ENCODE measurements at places on chromosomes 3 and 15.

GRCh38 chr15:68379058-68379758 lies 52.8 kb downstream of the ITGA11 start:
- no peak for DNase-seq

- DNase-seq = no peak
Measured at GRCh38 chr15:82799183-82799841, 6.6 kb downstream of the FSD2 start.

GRCh38 chr15:26234976-26235767 lies 372.0 kb upstream of the ATP10A start:
- DNase-seq = no peak

DNA sequence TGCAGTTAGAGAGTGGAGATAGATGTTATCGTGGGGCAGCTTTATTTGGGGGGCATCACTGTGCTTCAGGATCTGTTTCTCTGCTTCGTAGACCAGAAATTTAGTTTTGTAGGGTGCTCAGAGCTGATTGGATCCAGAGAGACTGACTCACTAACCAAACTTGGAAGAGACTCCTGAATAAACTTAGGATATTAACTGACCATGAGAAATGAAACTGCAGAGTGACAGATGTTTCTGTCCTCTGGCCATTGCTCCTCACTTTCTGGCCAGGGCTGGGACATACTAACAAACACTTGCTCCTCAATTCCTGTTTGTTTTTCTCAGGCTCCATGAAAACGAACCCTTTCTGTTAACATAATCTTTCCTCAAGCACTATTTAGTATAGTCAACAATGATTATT lies 4.3 kb downstream of the ZNF592 start:
- no peak for DNase-seq

DNA sequence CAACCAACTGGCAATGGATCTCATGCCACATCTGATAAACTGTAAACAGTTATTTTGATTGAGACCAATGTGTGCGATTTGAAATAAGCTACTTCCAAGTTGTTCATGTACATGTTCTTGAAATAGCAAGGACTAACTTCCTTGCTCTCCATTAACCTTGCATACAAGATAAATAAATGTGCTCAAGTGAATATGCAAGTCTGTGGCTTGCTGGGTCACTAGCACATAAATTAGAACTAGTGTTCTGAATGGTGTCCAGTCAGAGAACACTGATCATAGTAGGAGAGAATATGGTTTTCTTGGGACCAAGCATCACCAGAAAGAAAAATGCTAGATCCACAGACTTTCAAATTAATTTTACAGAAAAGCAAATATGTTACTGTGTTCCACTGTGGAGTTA lies 640.0 kb upstream of the CCDC54 start:
- no peak for DNase-seq

GRCh38 chr15:22915866-22916515 lies 64.2 kb downstream of the CYFIP1 start:
- DNase-seq = no peak

DNA sequence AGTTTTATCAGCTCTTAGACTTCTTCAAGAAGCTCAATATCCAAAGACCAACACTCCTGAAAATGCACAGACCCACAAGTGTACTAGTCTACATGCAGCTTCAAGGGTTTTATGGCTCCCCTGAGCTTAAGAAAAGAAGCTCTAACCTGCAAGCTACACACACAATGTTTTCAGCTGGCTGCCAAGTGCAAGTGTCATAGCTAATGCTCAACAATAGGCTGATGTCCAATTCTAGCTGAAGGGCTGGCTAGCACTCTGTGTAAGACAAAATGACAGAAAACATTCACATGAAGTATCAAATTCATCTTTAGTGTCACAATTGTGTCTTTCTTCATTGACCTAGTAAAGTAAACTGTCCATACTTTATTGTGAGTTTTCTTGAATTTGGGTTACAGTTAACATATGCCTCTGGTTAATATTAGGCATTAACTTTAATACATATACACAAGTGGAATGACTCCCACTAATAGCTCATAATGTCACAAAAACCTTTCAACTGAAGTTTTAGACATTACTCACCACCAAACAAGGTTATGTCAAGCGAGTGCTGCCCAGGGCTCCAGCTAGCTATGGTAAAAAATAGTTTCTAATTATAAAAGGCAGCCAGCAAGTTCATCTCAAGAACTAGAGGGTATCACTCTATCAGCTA lies 15.1 kb downstream of the ABI3BP start:
- DNase-seq = no peak

DNA sequence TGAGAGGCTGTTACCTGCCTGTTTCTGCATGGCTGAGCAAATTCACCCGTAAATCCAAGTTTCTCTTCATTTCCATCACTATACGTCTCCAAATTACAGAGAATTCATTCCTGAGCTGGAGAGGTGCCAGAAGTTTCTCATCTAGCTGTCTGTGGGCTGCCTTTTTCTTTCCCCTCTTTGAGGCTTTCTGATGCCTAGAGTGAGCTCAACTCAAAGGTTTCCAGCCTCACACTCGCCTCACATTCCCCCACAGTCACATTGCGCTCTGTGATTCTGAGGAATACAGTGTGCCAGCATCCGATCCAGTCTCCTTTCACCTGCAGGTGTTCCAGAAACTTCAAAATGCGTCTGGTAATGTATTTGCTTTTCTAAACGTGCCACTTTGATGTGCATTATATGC lies 267.2 kb downstream of the MFSD1 start:
- no peak for DNase-seq

Data from suppressor macrophage (primary cell).